ENCODE measurements at places on chromosomes 6 and 20.

GRCh38 chr6:44010411-44011349, 116.6 kb downstream of the MRPL14 start:
- peak; percentile 98 for DNase-seq

- DNase-seq = no peak
Observed at GRCh38 chr20:19492116-19492515, 265.9 kb upstream of the RIN2 start.

DNA sequence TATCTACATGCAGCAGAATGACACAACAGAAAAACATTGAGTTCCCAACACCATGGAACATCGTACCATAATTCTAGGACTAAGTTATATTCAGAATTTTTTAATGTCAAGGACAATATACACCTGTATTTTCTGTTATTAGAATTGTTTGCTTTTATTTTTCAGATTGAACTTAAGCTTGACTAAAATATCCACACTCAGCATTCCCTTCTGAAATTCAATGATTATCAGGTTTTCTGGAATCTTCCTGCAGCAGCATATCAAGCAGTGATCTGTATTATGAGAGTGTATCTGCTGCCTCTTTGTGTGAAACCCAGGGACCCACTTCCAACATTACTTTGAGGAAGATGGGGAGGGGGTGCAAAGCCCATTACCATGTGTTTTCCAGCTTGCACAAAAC, 578.6 kb upstream of the JAG1 start:
- no peak for DNase-seq

GRCh38 chr6:96907498-96907897, 9.8 kb upstream of the NDUFAF4 start:
- no peak for DNase-seq

GRCh38 chr6:132932588-132932987, 118.2 kb downstream of the RPS12 start:
- DNase-seq = no peak

GRCh38 chr6:150145427-150145826, 2.6 kb downstream of the PPP1R14C start:
- DNase-seq = no peak

DNA sequence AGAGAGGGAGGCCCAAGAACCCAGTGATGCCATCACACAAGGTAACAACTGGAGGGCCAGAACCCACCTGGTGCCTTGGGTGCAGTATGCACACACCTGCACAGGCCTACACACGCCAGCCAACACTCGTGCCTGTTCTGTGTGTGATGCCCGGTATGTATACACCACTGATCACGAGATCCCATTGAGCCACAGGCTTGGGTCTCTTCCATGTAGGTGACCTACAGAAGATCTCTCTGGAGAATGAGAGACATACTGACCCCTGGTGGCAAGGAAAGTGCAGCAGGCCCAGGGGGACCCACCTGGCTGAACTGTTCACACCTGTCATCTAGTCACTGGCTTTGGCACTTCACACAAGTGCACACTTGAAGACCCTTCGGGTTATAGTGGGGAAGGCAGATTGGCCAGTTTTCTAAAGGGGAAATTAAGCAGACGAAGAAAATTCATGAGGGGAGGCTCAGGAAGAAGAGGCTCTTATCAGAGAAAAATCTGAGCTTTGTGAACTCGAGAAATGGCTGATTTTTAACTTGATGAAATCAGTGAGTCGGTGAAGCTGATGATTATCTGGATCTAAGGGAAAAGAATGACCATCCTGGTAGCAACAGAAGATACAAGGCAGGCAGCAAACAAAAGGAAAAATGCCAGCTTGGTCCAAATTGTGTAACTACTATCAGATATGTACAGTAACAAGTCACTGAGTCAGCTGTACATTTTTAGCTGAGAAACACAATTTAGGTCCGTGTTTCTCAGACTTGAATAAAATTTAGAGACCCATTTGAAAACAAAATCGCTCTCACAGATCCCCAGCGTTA, 69.1 kb upstream of the PBOV1 start:
- DNase-seq = peak; percentile 50

DNA sequence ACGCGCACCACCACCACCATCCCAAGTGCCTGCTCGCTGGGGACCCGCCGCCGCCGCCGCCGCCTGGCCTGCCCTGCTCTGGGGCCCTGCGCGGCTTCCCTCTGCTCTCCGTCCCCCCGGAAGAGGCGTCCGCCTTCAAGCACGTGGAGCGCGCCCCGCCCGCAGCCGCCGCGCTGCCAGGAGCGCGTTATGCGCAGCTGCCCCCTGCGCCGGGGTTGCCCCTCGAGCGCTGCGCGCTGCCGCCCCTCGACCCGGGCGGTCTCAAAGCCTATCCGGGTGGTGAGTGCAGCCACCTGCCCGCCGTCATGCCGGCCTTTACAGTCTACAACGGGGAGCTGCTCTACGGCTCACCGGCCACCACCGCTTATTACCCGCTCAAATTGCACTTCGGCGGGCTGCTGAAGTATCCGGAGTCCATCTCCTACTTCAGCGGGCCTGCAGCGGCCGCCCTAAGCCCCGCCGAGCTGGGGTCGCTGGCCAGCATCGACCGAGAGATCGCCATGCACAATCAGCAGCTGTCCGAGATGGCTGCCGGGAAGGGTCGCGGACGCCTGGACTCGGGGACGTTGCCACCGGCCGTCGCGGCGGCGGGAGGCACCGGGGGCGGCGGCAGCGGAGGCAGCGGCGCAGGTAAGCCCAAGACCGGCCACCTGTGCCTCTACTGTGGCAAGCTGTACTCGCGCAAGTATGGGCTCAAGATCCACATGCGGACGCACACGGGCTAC, 7.2 kb downstream of the PRDM13 start:
- no peak for DNase-seq

DNA sequence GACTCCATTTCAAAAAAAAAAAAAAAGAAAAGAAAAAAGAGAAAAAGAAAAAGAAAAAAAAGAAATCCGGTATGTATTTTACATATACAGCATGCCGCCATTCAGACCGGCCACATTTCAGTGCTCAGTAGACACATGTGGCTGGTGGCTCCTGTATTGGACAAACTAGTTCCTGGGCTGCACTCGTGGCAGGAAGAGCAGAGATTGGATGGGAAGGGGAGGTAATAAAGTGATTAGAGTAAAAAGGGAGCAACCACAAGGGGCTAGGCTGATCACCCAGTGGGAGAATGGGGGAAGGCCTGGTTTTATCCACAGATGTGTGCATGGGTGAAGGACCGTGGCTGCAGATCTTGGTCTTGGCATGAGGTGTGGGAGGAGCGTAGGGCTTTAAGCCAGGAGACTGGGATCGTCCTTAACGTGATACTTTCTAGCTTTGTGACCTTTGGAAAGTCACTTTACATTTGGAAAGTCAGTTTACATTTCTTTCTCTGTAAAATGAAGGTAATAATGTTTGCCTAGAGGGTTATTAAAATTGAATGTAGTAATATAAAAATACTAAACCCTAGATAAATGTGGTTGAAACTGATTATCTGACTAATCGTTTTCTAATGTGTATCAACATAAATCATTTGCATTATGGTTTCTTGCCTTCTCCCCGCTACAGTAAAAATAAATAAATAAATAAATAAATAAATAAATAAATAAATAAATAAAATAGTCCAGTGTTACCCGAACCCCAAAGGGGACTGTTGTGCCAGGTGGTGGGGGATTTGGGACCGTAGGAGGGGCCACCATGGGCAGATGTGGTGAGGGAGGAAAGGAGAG, 869 bp upstream of the TRIM15 start:
- no peak for DNase-seq

DNA sequence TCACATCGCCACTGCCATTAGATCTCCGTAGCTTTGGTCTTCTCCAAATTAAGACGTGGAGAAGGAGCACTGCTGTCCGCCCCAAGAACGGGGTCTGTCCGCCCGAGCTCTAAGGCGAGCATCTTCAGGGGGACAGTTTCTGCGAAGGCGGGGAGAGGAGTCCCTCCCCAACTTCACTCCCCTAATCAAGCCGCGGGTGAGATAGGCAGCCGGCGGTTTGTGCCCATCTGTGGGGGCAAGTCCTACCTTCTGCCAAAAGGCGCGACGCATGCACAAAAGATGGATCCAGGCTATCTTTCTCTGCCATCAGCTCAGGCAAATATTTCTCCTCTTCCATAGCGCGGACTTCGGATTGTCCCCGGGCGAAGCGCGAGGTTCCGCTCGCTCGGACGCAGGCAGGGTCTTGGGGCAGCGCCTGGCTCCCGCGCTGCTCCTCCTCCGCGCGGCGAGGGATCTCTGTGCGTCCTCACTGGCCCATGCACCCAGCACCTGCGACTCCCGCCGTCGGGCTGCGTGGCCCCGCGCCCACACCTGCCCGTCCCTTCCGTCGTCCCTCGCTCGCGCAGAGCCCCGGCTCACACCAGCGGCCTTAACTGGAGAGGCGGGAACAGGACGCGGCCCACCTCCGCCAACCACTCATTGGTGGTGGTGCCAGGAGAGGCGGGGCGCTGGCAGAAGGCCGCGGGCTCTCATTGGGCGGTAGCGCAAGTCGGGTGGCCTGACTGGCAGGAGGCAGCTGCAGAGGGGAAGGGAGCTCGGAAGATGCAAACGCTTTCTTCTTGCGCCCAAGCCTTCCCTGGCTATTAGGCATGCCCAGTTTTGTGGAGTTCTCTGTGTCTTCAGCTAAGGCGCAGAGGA, at the start of gene KHDRBS2:
Gene KHDRBS2 (minus strand): TSS at position 614 of the 858 bp plus-strand sequence.
- no peak for DNase-seq

DNA sequence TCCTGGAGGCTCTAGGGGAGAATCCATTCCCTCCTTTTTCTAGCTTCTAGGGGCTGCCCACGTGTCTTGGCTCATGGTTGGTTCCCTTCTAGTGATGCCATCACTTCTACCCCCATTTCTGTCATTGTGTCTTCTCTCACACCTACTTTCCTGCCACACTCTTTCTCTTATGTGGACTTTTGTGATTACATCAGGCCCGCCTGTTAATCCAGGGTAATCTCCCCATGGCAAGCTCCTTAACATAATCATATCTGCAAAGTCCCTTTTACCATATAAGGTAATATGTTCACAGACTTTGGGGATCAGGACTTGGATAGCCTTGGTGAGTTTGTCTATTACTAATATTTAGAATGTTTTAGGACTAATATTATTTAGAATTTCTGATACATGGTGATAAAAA, 111.9 kb downstream of the DNAH8 start:
- no peak for DNase-seq

DNA sequence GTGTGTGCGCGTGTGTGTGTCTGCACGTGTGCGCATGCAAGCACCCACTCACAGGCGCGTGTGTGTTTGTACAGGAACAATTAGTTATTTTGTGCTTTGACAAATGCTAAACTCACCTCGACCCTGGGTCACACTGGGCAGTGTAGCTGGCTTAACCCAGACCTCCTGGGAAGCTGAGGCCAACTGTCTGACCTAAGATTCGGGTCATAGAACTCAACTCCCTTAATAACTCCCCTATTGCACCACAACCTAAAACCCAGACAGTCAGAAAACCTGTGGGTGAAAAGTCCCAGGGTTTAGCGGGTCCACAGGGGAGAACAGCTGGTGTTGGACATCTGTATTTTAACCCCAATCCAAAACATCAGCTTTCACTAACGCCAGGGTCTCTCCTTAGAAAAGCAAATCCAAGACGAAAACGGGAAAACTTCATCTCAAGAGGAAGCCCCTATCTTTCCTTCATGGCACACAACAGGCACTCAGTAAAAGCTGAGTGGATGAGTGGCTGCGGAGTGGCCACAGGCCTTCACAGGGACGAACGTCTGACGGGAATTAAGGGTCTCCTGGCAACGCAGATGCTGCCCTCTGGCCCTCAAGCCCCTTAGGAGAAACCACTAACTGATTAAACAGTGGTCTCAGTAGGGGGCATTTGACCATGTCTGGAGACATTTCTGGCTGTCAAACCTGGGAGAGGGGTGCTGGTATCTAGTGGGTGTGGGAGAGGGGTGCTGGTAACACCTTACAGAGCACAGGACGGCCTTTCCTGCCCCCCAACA, 4.5 kb downstream of the PMEPA1 start:
- DNase-seq = no peak

DNA sequence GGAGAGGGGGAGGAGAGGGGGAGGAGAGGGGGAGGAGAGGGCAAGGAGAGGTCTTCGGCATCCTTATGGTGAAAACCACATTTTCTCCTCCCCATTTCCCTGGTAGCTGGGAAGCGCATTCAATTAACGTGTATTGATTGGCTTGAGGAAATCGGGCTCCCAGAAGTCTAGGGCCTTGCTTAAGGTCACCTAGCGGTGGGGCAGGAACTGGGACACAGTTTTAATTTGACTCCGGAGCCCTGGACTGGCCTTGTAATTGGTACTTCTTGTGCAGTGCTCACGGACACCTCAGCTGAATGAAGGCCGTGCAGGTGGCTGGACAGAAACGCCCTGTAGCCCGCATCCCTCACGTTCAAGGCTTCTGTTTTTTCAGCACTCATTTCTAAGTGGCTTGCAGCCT, 42.8 kb downstream of the CTCFL start:
- no peak for DNase-seq

GRCh38 chr6:63572747-63573075, 431 bp downstream of the LOC128125822 start:
- DNase-seq = no peak

DNA sequence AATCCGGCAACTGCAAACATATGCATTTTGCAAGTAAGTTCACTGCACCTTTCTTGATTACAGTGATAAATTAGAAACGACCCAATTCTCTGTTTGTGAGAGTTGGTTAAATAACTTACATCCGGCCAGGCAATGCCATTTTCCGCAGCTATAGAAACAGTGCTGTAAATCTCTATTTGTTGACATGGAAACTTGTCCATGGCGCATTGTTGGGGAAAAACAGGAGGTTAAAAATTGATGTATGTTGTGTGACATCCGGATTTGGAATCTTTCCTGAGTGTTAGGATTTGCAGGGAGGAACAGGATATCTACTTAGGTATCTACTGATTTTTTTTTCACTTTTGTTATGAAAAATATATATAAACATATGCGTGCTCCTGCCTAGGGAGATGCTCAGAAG, 66.5 kb downstream of the DLGAP4 start:
- DNase-seq = no peak

DNA sequence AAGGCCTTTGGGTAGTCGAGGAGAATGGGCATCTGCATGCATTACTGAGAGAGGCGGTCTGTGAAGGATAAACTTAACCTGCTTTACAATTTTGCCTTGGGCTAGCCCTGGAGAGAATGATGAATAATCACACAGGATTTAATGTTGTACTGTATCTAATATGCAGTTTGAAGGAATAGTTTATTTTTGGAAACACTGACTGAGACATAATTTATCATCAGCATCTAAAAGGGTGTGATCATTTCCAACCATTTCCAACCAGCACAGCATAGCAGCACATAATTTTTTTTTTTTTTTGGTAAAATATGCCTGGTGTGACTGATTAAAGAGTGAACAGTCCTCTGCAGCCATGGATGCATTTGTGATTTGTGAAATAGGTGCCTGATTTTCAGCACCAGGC, 519.5 kb downstream of the PHF3 start:
- no peak for DNase-seq

DNA sequence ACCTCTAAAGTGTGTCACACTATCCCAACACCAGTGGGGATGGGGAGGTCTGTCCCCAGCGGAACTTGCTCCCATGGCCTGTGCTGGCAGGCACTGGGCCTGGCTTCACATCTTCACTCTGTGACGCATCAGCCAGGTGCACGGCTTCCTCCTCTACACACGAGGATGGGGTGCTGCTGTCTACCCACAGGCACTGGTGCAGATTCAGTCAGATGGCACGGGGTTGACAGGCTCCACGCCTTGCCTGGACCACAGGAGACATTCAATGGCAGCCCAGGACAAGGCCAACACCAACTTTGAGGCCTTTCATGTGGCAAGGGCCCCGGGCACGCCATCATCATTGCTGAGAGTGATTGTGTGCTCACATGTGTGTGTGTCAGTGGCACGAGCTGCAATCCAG, 92.4 kb downstream of the TMEM242 start:
- DNase-seq = no peak

- DNase-seq = no peak
Observed at GRCh38 chr6:77403424-77403823, 59.9 kb downstream of the HTR1B start.

Data from ACHN (cell line).